ENCODE measurements at places on chromosomes 11 and 22. TPM values are rescaled to one million over a fixed set of nuclear protein-coding genes. Genes with fewer than 3 reads are reported as not detected.

KCTD17 gene
- total RNA-seq = 14.1 TPM

MISFA gene
- total RNA-seq = 2.1 TPM

SYNGR1 gene
- total RNA-seq = 3.2 TPM

GRCh38 chr11:104547996-104548661 is 350.1 kb downstream of the CASP12 start:
- H3K27me3 ChIP-seq = no peaks in the 10 kb centered on the region
- no peak for DNase-seq
- no peaks in the 10 kb centered on the region for H3K4me1 ChIP-seq
- H3K27ac ChIP-seq = no peak overlapping the region
- H3K36me3 ChIP-seq = no peaks in the 10 kb centered on the region

DNA sequence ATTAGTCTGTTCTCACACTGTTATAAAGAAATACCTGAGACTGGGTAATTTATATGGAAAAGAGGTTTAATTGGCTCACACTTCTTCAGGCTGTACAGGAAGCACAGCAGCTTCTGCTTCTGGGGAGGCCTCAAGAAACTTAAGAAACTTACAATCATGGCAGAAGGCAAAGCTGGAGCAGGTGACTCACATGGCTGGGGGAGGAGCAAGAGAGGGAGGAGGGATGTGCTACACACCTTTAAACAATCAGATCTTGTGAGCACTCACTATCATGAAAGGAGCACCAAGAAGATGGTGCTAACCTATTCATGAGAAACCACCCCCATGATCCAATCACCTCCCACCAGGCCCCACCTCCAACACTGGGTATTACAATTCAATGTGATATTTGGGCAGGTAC is 381.6 kb downstream of the ETS1 start:
- H3K27me3 ChIP-seq = no peaks in the 10 kb centered on the region
- peaks cover 19% of the 10 kb centered on the region for H3K4me1 ChIP-seq
- no peak overlapping the region for H3K4me3 ChIP-seq
- no peaks in the 10 kb centered on the region for H3K36me3 ChIP-seq
- no peak overlapping the region for H3K27ac ChIP-seq
- no peak for DNase-seq

PTS gene
- total RNA-seq = 15.0 TPM

TAF10 gene
- total RNA-seq = 82.0 TPM

NCF4 gene
- not detected for total RNA-seq

GRCh38 chr11:119791701-119792151 is 62.7 kb upstream of the NECTIN1 start:
- no peaks in the 10 kb centered on the region for H3K27me3 ChIP-seq
- no peak overlapping the region for H3K4me3 ChIP-seq
- no peak overlapping the region for H3K27ac ChIP-seq
- DNase-seq = peak; percentile 16

- no peaks in the 10 kb centered on the region for H3K27me3 ChIP-seq
- peaks cover 7% of the 10 kb centered on the region for H3K36me3 ChIP-seq
- H3K4me1 ChIP-seq = peaks cover 11% of the 10 kb centered on the region
- no peak overlapping the region for H3K4me3 ChIP-seq
- no peak overlapping the region for H3K27ac ChIP-seq
- no peak for DNase-seq
Observed at GRCh38 chr22:19972652-19973550, 31.3 kb upstream of the TXNRD2 start.

- H3K4me1 ChIP-seq = peaks cover 45% of the 10 kb centered on the region
- H3K4me3 ChIP-seq = no peak overlapping the region
- no peaks in the 10 kb centered on the region for H3K27me3 ChIP-seq
- H3K27ac ChIP-seq = no peak overlapping the region
- H3K36me3 ChIP-seq = no peaks in the 10 kb centered on the region
- DNase-seq = no peak
Observed at GRCh38 chr11:19187833-19188258, 13.9 kb downstream of the CSRP3 start.

MRGPRX4 gene
- not detected for total RNA-seq

- no peaks in the 10 kb centered on the region for H3K27me3 ChIP-seq
- no peaks in the 10 kb centered on the region for H3K4me1 ChIP-seq
- no peak overlapping the region for H3K4me3 ChIP-seq
- no peak for DNase-seq
Observed at GRCh38 chr11:132650969-132651720, 881.2 kb downstream of the OPCML start.

PIH1D2 gene
- 0.99 TPM for total RNA-seq

- no peaks in the 10 kb centered on the region for H3K27me3 ChIP-seq
- H3K36me3 ChIP-seq = peaks cover 10% of the 10 kb centered on the region
- DNase-seq = peak; percentile 92
- no peak overlapping the region for H3K27ac ChIP-seq
Observed at GRCh38 chr22:23281406-23282088, 101.2 kb downstream of the BCR start.

ADAMTS15 gene
- 7.9 TPM for total RNA-seq

OR5P2 gene
- total RNA-seq = not detected

DNA sequence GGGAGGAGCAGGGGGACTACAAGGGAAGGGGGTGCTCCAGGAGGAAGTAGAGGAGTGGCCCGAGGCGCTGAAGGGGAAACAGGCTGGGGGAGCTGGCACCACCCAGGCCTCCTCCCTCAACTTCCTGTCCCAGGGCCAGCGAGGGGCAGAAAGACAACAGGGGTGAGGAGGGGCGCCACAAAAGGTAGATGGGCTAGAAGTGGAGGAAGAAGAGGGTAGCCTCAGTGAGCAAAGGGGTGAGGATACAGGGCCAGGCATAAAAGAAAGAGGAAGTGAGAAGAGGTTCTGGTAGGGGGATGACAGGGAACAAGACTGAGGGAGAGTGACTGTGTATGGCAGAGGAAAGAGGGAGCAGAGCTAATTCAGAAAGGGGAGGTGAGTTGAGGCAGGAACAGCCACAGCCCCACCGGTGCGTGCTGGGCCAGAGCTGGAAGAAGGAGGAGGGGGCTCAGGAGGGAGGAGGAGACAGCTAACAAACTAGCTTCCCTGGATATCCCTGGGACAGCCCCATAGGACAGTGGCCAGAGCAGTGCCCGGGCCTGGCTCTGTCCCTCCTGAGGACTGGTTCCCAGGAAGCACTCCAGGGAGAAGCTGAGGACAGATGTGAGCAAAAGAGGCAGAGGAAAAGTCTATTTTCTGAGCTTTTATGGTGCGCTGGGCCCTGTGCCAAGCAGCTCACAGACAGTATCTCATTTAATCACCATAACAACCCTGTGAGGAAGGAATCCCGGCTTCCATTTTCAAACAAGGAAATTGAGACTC is 8.5 kb downstream of the DCHS1 start:
- H3K4me1 ChIP-seq = peaks cover 8% of the 10 kb centered on the region
- H3K4me3 ChIP-seq = no peak overlapping the region
- no peaks in the 10 kb centered on the region for H3K27me3 ChIP-seq
- H3K36me3 ChIP-seq = no peaks in the 10 kb centered on the region
- no peak for DNase-seq

DNA sequence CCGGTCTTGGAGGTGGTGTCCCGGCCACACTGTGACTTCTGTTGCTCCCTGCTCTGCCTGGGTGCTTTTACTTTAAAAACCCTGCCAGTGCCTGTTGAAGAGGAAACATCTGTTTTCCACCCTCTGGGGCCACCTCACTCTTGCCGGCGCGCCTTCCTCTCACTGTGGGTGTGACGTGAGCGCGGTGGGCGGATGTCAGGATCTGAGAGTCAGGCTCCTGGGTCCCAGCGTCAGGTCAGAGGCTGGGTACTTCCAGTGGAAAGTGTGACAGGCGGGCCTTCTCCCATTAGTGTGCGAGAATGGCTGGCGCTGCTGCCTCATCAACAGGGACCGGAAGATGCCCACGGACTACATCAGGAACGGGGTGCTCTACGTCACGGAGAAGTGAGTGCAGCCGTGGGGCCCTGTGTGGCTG is 54.2 kb downstream of the GRAMD4 start:
- H3K4me1 ChIP-seq = peaks cover 4% of the 10 kb centered on the region
- H3K27me3 ChIP-seq = no peaks in the 10 kb centered on the region
- DNase-seq = no peak
- H3K4me3 ChIP-seq = no peak overlapping the region
- no peak overlapping the region for H3K27ac ChIP-seq

DNA sequence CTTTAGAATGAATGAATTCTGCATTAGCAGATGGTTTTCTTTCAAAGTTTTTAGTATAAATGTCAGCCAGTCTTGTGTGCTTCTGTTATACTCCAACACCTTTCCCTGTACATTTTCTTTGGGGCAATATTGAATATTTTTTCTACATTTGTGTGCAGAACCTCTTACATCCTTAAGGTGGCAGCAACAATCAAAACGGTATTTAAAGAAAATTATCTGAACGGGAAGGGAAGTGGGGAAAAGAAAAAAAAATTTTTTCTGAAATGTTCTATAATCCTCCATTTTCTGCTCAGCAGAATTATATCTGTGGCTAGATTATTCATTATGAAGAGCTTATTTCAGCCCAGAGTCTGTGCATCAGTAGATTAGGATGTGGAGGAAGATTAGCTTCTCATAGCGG is 347.3 kb upstream of the RAG2 start:
- DNase-seq = no peak
- H3K36me3 ChIP-seq = no peaks in the 10 kb centered on the region
- H3K27ac ChIP-seq = no peak overlapping the region
- H3K4me1 ChIP-seq = no peaks in the 10 kb centered on the region
- H3K27me3 ChIP-seq = no peaks in the 10 kb centered on the region

SNX32 gene
- not detected for total RNA-seq

- no peaks in the 10 kb centered on the region for H3K36me3 ChIP-seq
- no peak overlapping the region for H3K27ac ChIP-seq
- no peak overlapping the region for H3K4me3 ChIP-seq
- DNase-seq = no peak
- no peaks in the 10 kb centered on the region for H3K27me3 ChIP-seq
Observed at GRCh38 chr11:70005107-70005818, 72.9 kb upstream of the ANO1 start.

DNA sequence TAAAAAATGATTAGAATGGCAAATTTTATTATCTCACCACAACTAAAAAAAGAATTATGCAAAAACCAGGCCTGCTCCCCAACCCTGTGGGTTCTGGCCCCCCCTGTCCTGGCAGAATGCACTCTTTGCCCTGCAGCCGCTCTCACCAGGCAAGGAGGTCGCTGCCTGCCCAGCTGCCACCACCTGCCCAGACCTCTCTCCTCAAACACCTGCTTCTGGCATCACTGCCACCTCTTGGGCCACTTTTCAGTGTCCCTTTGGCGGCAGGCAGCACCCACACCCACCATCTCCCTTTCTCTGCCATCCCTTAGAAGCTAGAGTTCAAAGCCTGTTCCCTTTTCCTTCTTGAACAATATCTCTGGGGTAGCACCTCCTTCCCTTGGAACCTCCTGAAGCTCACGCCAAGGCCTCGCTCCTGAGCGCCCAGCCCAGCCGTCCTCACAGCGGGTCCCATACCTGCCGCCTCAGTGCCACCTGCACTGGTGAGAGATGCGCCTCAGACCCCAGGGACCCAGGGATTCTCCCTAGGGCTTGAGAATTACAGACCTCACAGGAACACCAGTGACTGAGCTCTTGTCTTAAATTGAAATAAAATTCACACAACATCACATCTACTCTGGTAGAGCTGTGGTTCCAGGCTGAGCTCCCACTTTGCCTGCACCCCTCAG is 44.6 kb downstream of the SGSM3 start:
- no peak overlapping the region for H3K27ac ChIP-seq
- H3K4me1 ChIP-seq = peaks cover 9% of the 10 kb centered on the region
- no peak overlapping the region for H3K4me3 ChIP-seq
- H3K27me3 ChIP-seq = no peaks in the 10 kb centered on the region
- no peak for DNase-seq
